Epithelial cell of prostate (primary cell): ENCODE measurements at places on chromosomes 3 and 15.
A peak's percentile ranks its signal among the peaks of the same experiment; 100 is the strongest.

DNA sequence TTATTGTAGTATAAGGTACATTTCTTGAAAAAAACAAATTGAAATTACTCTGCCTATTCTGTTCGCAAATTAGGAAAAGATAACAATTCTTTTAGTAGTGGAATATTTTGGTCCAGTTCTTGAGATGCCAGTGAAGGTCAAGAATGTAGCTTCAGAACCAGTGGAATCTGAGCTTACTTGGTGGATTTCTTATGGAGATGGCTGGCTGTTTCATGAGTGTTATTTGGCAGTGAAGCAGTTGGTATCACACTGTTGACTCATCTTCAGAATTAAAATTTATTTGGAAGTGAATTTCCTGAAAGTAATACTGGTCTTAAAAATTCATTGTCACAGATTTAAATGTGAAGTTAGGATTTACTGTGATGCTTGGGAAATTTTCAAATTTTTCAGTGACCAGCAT, 19.1 kb downstream of the RNF13 start:
- no peak for DNase-seq

DNA sequence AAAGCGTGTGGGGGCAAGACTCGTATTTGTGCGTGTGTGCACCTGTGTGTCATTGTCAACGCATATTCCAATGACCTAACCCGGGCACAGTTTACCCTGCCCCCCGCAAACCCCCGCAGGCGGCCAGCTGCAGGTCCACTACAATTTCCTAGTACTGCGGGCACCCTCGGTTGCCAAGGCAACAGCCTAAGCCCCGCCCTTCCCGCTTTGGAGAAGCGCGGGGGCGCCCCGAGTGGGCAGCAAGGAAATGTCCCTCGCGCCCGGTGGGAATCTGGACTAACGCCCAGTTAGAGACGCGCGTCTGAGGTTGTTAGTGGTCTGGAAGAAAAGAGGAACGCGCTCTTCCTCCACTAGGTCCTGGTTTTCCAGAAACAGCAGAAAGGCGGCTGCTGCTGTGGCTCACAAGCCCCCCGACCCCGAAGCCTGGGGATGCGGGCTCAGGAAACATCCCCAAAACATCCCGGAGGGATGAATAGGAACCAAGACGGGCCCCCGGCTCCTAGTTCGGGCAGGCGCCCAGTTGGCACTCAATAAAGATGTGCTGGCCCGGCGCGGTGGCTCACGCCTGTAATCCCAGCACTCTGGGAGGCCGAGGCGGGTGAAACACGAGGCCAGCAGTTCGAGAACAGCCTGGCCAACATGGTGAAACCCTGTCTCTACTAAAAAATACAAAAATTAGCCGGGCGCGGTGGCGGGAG, 1.1 kb downstream of the ABHD14A start:
- DNase-seq: no peak

- no peak for DNase-seq
Observed at GRCh38 chr3:94433811-94434210, 370.9 kb downstream of the NSUN3 start.

DNA sequence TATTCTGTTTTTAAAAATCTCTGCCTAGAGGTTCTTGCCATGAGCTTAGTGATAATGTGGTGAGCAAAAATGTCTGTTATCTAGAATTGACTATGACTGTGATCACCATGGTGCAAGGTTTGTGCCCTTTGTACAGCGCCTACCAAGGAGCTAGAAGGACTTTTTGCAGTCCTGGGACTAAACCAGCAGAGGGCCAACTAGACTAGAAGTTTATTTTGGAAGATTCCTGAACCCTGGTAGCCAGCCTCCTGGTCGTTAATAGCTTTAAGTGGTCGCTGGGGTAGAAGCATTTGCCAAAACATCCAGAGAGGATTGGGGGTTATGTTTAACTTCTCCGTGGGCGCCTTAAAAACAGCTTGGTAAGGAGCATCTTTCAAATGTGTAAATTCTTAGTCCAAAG, 7.8 kb downstream of the SCG5 start:
- DNase-seq: no peak

DNA sequence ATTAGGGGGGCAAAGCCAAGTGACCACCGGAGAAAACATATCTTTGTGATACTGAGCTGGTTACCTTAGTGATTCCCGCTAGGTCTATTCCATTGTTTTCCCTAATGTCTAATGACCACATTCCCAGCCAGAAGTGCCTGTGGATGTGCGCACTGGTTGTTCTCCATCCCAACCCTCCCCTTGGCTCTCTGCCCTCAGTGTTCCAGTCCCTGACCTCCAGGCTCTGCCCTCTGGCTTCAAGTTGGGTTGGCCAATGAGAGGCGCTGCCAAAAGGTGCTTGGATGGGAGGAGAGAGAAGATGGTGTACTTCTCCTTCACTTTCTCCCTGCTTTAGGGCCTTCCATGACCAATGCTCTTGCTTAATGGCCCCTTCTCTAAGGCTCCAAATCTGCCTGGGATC, 2.4 kb downstream of the COLQ start:
- no peak for DNase-seq

GRCh38 chr3:49803465-49804140, 542 bp downstream of the INKA1 start:
- peak; percentile 52 for DNase-seq

DNA sequence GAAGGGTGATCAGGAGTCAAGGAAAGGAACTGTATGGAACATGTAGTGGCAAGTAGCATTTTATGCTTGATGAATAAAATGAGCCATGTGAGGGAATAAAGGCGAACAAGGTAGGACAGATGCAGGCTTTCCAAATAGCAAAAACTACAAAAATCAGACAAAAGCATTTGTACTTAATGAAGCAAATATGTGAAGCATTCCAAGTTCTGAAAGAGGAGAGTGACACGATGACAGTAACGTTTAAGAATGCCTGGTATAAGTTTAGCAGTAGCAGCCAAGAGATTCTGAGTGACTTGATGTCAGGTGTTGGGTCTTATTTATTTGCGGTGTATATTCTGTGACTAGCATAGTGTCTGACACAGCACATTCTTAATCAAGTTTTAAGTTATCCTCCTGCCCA, 408.2 kb upstream of the RASGRP1 start:
- no peak for DNase-seq

DNA sequence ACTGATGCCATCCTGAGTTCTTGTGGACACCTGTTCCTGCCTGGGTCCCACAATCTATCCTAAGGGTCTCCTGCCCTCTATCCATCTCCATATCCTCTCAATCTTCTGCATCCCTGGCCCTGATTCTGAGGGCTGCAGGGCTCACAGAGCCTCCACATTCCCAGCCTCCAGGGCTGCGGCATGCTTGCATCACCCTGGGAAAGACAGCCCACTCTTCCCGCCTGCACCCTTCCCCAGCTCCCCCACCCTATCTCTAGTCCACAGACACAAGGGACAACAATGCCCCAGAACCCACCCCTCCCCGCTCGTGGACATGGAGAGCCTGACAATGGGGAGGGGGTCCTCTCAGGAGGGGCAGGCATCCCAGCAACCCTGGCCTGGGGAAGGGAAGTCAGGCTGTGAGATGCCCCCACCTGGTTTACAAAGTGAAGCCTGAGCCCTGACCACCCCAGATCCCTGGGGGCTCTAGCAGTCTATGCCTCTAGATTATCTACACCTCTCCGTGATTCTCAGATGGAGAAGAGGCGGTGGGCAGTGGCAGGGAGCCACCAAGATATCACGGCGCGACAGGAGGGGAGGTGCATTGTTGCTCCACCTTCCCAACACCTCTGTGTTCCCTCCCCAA, 10.3 kb downstream of the SEMA3G start:
- no peak for DNase-seq

GRCh38 chr3:196121066-196121465, 39.2 kb upstream of the TFRC start:
- DNase-seq: no peak

- DNase-seq: no peak
Observed at GRCh38 chr3:194682189-194682693, 3.4 kb upstream of the FAM43A start.

DNA sequence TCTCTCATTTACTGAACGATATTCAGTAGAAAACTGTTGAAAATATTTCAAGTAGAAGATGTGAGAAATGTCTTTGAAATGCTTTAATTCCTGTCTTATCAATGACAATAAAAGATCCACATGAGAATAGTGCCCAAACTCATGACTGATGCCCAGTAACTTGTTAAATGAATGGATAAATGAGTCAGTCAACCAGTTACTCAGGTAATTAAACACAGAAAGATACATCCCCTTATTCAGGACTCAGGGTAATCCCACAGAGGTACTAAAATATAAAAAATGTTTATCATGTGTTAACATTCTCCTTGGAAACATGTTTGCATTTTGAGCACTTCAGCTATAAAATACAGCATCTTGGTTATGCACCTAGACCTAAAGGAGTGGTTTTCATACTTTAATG, 169.5 kb downstream of the MBNL1 start:
- no peak for DNase-seq

DNA sequence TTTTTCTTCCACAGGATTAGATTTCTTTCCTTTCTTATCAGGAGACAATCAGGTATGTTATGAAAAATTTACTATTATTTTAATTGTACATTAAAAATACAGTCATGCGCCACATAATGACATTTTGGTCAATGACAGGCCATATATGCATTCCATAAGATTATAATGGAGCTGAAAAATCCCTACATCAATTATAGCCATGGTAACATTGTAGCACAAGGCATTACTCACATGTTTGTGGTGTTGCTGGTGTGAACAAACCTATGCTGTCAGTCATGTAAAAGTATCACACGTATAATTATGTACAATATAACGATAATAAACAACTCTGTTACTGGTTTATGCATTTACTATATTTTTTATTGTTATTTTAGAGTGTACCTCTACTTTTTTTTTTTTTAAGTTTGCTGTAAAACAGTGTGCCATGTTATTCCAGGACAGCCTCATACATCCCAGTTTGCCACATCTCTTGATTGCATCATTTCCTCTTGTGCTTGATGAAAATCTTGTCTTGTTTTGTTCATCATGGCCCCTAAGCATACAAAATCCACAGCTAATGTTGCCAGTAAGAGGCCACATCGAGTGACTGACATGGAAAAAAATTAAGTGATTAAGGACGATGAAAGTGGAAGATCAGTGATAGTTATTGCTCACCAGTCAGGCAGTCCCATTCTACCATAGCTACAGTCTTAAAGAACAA, 21.4 kb downstream of the CALML4 start:
- DNase-seq: no peak

DNA sequence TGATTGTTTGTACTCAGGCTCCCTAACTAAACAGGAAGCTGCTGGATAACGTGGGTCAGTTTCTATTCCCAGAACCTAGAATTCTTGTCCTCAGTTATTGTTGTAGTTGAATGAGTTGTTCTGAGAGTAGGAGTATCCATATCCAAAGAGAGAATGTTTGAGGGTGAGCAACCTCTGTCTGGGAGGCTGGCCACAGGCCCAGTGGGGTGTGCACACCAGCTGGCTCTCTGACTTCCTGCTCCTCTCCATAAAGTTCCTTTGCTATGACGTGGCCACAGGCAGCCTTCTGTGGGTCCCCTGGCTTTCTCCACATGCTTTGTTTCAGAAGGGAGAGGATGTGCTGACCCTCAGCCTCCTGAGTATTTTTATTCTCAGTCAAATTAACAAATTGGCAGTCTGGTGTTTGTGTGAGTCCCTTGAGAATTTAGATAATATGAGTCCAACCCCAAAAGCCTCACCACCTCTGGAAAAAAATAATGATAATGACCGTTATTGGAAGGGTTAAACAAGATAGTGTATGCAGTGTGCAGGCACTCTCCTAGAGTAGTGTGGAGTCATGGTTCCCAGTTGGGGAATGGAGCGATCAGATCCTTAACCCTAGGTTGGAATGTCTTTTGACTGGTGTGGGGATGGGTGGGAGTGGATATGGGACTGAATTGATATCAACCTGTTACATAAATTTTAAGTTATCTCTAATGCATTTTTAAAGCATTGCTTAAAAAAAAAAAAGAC, 47.6 kb upstream of the MED12L start:
- peak; percentile 10 for DNase-seq

DNA sequence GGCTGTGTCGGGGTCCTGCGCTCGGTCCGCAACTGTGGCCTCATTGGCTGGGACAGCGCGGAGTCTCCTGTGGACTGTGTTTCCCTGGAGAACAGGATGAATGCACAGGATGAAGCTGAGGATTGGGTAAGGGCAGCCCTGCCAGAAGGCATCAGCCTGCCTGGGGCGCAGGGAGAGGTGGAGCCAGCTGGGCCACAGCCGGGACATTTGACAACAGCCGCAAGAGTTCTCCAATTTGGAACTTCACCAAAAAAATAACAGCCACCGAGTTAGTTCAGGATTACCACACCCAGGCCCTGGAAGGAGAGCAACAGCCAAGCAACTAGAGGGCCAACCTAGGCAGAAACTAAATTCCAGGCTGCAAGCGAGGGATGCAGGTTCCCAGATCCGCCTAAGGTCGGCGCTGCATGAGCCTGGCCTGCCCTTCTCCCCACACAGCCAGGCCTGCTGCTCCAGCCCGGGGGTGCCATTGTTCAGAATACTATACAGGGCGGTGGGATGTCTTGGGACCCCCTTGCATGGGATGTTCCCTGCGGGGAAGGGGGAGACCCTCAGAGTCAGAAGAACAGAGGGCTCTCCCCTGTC, 229.3 kb downstream of the OCA2 start:
- DNase-seq: no peak

- DNase-seq: no peak
Observed at GRCh38 chr15:72179950-72180581, 17.5 kb downstream of the GRAMD2A start.

GRCh38 chr3:40035177-40035576, 225.8 kb downstream of the MYRIP start:
- no peak for DNase-seq

DNA sequence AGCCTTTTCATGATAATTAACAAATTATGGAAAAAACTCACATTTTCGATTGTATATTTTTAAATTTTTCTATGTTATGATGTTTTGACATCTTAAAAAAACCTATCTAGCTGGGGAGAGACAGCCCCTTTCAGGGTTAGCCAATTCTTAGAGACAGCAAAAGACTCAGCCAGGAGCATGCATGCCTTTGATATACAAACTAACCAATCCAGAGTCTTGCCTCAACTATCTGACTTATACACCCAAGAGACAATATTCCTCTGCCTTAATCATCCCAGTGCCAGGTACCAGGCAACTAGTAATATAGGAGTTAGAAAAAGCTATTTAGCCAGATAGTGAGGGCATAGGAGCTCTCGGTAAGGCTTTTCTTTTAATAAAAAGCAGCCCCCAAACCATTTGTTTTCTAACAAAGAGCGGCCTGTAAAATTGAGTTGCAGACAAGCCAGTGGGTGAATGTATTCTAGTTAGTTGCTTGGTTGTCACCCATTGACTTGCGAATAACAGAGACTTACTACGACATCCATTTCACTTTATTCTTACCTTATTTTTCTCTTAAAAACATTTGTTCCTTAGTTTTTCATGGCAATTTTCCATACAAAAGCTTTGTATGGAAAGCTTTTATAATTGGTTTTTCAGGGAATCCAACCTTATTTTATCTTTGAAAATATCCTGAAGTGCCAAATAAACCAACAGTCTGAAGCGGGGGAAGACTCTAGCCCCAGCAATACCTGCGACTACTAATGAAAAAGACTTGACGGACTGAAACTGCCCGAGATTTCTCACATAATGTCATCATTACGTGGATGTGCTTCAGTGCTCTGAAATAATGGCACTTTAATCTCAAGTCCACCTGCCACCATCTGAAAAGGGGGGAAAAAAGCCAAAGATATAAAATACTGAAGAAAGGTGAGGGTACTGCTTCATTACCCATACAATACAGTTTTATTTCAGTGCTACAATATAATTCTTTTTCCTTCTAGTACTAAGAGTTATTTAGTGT, 64.6 kb upstream of the ATP2C1 start:
- no peak for DNase-seq

GRCh38 chr3:25751725-25752124, 31.5 kb downstream of the NGLY1 start:
- no peak for DNase-seq
